ENCODE measurements at places on chromosomes 1 and 21.
A peak's percentile ranks its signal among the peaks of the same experiment; 100 is the strongest.

DNA sequence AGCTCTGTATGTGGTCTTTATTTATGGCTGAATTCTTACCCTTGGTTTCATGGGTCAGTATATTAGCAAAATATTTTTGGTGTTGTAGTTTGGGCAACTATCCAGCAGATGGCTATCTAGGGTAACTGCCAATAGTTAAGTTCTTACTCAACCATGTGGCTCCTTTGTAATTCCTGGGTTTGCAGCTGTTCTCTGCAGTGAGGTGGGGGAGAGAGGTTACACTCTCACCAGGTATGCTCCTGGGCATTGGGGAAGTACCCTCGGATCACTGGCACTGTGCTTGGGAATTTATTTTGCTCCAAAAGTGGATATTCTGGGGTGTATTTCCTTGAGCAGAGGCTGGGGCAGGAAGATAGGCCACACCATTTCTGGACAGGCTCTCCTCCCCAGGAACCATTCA is 436.7 kb upstream of the TMPRSS15 start:
- DNase-seq = no peak

GRCh38 chr1:224592636-224593582 is 23.2 kb upstream of the CNIH3 start:
- DNase-seq = no peak

DNA sequence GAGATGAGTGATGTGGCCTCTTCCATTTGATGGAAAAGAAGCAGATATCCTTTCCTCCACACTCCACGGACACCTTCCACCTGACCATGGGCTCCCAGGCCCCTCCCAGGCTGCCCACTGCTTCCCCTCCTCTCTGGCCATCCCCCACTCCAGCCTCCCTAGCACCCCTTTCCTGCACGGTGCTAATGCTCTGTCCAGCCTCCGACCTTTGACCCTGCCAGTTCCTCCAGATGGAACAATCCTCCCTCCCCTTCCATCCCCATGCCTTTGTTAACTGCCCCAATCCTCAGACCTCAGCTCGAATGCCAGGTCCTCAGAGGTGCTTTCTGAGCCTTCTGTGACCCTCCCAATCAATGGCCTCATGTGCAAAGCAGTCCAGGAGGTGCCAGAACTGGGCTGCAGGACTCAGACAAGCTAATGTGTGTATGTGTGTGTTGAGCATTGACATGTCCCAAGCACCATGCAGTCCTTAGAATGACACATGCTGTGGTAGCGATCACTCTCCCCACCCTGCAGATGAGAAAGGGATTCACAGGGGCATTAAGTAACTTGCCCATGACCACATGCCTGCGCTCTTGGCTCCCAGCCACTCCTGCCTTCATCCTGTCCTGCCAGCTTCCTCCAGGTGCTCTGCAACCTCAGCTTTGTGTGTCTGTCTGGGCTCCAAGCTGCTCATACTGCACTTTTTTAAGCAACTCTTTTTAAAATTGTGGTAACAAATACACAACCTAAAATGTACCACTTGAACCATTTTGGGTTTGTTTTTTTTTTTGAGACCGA is 63.5 kb upstream of the EDN2 start:
- no peak for DNase-seq

GRCh38 chr1:21335750-21336224 is 45.5 kb upstream of the ECE1 start:
- DNase-seq = no peak

GRCh38 chr1:97108179-97108578 is 386.6 kb downstream of the PTBP2 start:
- no peak for DNase-seq

DNA sequence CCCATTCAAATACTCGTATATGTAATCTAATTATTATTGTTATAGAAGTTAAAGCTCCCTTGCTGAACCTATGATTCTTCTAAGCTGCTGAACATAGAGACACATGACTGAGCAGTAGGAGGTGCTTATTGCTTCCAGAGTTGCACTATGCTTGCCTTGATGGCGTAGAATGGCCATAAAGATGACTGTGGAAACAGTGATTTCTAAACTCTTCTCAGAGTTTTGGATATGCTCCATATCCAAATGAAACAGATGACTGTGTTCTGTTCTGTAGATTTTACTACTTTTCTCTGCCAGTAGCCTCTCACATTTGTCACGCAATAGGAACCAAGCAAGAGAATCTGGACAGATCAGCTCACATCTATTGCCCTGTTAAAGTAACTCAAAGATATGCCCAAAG is 88.1 kb upstream of the CACYBP start:
- no peak for DNase-seq

- DNase-seq = no peak
Observed at GRCh38 chr1:63366908-63367214, 566 bp upstream of the ALG6 start.

GRCh38 chr1:234676103-234676594 is 66.2 kb upstream of the IRF2BP2 start:
- DNase-seq = peak; percentile 47

- DNase-seq = no peak
Observed at GRCh38 chr21:45031571-45032191, 42.7 kb upstream of the ADARB1 start.

- no peak for DNase-seq
Observed at GRCh38 chr1:147736883-147737282, 23.5 kb downstream of the GJA5 start.

GRCh38 chr21:42495765-42496119 is 282 bp downstream of the RSPH1 start:
- no peak for DNase-seq

- DNase-seq = no peak
Observed at GRCh38 chr1:67898033-67898726, 64.9 kb upstream of the GNG12 start.

- no peak for DNase-seq
Observed at GRCh38 chr1:208101661-208102431, 142.3 kb downstream of the PLXNA2 start.

DNA sequence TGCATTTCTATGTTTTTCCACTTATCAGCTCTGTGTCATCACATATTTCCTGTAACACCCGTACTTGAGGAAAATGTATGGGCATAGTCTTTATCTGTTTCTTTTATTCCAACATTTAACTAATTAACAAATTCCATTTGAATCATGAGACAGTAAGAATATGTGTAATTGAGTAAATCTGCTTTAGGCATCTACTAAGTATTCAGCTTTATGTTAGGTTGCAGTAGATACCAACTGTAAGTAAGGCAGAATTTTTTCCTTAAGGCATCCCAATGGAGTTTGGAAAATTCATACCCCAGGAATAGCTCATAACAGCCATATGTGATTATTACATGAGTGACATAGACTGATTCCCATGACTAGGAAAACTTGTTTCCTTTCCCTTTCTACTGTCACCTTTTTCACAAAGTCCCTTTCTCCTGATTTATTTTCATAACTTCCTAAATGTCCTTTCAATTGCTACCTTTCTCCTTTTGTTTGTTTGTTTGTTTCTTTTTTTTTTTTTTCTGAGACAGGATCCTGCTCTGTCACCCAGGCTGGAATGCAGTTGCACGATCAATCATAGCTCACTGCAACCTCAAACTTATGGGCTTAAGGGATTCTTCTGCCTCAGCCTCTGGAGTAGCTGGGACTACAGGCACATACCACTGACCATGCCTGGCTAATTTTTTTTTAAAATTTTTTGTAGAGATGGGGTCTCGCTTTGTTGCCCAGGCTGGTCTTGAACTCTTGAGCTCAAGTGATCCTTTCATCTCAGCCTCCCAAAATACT is 59.8 kb upstream of the CACYBP start:
- no peak for DNase-seq

- DNase-seq = no peak
Observed at GRCh38 chr1:159961636-159962035, 7.6 kb upstream of the SLAMF9 start.

DNA sequence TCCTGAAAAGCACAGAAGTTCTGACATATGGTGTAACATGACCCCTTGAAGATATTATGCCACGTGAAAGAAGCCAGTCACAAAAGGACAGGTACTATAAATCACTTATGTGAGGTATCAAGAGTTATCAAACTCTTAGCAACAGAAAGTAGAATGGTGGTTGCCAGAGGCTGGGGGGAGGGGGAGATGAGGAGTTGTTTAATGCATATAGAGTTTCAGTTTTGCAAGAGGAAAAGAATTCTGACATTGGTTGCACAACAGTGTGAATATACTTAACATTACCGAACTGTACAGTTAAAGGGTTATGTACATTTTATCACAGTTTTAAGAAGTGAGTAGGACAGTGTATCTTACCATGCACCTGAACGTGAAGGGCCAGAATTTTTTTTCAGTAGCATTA is 80.0 kb downstream of the USP25 start:
- no peak for DNase-seq

GRCh38 chr1:16212251-16212961 is at the start of gene ARHGEF19:
Gene ARHGEF19 (minus strand): TSS chr1:16212652. CDS start chr1:16209054, 3,598 bp downstream.
- DNase-seq = no peak

DNA sequence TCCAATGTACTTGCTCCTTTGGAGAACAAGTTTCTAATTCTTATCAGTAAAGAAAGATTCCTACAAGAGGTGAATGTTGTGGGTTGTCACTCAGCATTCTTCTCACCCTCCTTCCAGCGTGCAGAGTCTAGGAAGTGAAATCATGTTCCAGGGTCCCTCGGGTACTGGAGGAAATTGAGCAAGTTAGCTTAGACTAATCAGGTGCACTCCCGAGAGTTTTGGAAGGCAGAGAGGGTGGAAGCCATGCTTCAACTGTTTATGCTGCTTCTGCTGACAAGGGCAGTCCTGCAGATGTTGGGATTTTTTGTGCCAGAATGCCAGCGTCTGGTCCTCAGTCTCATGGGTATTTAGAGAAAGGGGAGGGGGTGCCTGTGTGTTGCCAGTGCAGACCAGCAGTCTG is 5.3 kb upstream of the C1orf115 start:
- no peak for DNase-seq

GRCh38 chr1:2983706-2984398 is 37.4 kb upstream of the ACTRT2 start:
- DNase-seq = no peak

Measured in CD4-positive, alpha-beta T cell treated with Interleukin-15 for 1 hour (primary cell).